ENCODE measurements at places on chromosomes 16 and 17.

DNA sequence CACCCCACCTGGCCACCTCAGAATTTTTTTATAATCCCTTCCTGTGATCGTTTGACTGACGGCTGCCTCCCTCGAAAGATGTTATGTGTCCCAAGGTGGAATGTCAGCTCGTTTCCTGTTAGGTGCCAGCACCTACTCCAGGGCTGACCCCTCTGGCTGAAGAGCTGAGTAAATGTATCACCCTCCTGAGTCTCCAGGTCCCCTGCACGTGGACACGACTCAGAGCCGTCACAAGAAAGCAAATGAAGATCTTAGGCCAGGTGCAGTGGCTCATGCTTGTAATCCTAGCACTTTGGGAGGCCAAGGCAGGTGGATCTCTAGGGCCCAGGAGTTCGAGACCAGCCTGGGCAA, 273.2 kb downstream of the C16orf95 start:
- DNase-seq: no peak

GRCh38 chr16:24553983-24554382, 14.6 kb downstream of the RBBP6 start:
- no peak for DNase-seq

- no peak for DNase-seq
These were observed 85.3 kb downstream of the HAPSTR1 start for GRCh38 chr16:9176547-9177418.

DNA sequence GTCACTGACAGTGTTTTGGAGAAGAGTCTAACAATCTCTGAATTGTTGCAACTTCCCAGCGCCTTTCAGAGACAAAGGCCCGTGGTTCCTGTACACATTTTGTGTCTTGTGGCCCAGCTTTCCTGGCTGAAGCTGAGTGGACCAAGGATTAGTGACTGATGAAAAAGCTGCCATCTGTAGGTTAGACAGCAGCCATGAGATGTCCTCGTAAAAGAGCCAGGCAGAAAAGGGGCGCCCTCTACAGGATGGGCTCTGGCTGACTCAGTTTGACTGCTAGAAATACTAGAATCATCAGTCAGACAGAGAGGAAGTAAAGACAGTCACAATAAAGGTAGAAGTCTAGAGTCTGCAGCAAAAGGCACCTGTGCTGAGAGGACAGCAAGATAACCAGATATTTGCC, 26.5 kb upstream of the NF1 start:
- DNase-seq: peak; percentile 43

DNA sequence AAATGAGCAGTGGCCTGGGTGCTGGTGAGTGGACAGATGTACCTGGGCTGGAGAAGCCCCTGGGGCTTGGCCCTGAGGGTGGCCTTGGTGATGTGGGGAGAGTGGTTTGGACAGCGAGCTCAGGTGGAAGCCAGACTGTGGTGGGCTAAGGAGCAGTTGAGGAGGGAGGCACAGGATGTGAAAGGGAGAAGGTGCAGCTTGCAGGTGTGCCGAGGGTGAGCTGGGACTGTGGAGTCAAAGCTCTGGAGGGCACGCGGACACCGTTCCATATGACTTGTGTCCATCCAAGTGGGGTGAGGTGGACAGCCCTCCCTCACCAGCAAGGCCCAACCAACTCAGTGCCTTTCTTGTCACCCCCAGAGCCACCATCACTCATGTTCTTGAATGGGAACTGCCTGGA, 170.8 kb upstream of the ZNF267 start:
- no peak for DNase-seq

DNA sequence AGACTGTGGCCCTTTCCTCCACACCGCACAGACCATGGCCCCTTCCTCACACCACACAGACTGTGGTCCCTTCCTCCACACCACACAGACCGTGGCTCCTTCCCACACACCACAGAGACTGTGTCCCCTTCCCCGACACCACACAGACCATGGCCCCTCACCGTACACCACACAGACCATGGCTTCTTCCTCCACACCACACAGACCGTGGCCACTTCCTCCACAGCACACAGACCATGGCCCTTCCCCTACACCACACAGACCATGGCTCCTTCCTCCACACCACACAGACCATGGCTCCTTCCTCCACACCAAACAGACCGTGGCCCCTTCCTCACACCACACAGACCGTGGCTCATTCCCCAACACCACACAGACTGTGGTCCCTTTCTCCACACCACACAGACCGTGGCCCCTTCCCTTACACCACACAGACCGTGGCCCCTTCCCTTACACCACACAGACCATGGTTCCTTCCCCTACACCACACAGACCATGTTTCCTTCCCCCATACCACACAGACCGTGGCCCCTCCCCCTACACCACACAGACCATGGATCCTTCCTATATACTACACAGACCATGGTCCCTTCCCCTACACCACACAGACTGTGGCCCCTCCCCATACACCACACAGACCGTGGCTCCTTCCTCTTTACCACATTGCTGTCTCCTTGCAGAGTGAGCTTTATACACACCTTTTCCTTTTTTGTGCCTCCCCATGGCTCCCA, 297.5 kb upstream of the FOXF1 start:
- no peak for DNase-seq

- peak; percentile 76 for DNase-seq
These were observed 17.2 kb downstream of the CD300LB start for GRCh38 chr17:74513987-74514631.

GRCh38 chr16:212999-213398, 16.2 kb downstream of the LUC7L start:
- no peak for DNase-seq

DNA sequence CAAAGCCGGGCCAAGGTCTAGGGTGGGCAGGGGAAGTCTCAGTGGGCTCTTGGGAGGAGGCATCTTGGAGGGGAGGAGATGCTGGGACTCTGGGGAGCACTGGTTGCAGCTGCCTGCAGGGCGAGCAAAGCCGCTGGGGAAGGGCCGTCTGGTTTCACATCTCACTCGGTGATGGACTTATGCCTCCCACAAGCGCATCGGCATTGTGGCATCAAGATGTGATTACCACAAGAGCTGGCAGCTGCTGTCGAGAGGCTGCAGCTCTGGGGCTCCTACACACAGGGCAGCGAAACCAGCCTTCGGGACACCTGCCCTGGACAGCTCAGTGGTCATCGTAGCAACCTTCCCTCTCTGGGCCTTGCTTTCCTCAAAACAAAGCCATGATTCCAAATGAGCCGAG, 3.1 kb upstream of the KCNJ12 start:
- no peak for DNase-seq

GRCh38 chr16:81429045-81429521, 15.5 kb upstream of the CMIP start:
- no peak for DNase-seq

- DNase-seq: no peak
These were observed 120.4 kb downstream of the HIC1 start for GRCh38 chr17:2175294-2175628.

GRCh38 chr17:19502517-19502916, 31.1 kb upstream of the SLC47A1 start:
- no peak for DNase-seq

DNA sequence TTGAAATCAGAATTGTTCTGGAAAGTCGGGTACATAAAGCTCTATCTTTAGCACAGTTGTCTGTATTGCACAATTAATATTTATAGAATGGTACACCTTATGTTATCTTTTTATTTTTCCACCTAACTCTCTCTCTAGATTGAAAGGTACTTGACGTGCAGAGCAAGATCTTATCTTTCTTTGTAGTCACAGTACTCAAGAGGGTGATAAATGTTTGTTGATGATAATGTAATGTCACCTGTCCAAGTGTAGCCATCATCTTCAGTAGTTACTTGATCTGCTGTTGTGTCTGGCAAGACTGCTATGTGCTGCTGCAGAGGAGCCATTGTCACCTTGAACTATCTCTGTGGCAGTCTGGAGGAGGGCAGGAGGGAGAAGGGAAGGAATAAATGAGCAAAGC, 5.3 kb downstream of the HMOX2 start:
- no peak for DNase-seq

DNA sequence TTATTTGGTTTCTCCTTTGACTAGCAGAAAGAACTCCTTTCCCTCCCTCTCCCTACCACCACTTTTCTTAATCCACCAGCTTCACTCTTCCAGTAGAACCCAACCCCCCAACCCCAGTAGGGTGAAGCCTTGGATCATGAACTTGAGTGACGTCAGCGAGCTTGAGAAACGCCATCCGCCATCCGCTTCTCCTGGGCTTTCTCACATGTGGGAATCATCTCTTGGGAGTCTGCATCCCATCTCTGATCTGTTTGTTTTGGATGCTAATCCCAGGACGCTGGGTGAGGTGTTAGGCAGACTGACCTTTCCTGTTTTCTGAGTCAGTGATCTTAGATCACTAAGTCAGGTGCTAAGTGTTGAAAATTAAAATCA, 16.0 kb upstream of the SOX9 start:
- DNase-seq: no peak

- DNase-seq: no peak
These were observed 166.8 kb upstream of the TBX2 start for GRCh38 chr17:61232871-61233270.

- DNase-seq: no peak
These were observed 229.2 kb upstream of the WSCD1 start for GRCh38 chr17:5840811-5841446.

DNA sequence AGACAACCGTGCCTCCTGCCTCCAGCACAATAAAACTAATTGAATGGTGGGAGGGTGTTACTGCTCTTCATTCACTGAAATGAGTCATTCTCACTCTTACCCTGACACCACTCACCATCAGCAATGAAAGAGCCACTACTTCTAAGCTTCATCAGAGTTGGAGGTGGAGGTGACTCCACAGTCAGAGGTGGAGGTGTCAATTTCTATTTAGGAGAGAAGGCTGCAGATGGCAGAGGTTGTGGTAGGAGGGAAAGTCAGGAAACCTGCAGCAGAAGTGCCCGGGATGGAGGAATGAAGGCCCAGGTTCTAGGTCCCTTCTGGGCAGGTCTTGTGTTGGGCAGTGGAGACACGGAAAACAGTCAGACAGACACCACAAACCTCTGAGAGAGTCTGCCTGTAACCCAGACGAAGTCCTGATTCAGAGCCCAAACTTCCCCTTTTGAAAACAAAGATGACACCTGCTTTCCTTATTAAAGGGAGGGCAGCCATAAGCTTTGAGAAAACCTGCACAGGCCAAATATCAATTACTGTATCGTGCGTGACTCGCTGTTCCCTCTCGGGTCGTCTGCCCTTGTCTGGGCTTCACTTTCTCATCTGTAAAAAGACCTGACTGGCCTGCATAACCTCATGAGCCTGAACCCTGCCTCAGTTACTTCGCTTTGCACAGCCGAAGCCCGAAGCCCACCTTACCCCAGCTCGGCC, 668 bp downstream of the ATPAF2 start:
- no peak for DNase-seq

DNA sequence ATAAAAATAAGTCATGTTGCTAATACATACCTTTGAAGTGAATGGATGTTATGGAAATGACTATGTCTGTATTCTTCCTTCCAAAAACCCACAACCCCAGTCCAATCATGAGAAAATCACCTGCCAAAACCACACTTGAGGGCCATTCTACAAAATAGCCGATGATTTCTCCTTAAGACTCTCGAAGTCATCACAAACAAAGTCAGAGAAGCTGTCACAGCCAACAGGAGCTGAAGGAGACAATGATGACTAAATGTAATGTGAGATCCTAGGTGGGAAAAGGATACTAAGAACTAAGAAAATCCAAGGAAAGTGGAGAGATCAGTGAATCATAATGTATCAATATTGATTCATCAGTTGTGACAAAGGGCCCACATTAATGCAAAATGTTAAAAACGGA, 432.9 kb upstream of the DYNLRB2 start:
- DNase-seq: no peak

GRCh38 chr16:81709016-81709900, 69.8 kb upstream of the PLCG2 start:
- DNase-seq: no peak

DNA sequence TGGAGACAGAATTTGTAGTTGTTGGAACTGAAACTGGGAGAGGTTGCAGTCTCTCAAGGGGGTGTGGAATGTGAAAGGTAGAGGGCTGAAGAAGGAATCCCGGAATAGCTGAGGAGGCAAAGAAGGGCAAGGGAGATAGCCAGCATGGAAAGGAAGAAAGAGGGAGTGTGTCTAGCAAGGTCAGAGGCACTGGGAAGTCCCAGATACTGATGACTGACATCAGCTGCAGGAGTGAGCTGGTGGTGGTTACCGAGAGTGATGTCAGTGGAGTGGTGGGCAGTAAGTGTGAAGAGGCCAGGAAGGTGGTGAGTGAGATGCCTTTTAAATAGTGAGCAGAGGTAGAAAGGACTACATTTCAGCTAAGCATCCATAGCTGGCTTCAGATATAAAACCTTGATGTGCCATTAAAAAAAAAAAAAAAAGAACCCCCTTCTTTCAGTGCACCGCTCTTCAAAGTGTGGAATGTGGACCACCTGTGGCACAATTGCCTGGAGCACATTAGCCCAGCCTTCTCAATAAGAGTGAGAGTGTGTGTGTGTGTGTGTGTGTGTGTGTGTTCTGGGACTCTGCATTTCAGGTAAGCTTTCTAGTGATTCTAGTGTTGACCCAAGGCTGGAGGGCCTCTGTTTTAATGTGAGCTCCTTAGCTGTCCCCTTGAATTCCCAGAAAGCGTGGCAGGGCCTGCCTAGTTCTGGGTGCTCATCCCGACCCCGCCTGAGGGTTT, 8.5 kb downstream of the PRMT7 start:
- DNase-seq: no peak

DNA sequence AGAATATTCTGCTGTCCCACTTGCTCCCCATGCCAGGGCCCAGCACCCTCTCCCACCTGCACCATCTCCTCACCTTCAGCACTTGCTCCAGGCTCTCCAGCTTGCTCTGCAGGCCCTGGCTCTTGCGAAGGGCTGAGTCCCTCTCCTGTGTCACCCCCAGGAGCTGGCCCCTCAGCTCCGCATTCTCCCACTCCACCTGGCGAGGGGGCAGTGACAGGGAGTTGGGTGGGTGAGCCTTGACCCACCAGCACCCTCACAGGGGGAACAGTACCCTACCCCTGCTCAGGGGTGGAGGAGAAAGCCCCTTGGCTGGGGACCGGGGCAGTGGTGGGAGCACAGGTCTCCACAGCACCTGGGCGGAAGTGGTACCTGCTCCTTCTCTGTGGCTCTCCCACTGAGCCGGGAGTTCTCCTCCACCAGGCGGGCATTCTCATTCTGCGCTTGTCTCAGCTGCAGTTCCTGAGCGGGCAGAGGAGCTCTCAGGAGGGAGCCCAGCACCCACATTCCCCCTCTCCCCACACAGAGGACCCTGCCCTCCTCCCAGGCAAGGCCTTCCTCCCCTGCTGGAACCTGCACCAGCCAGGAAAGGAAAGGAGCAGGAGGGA, 5.9 kb downstream of the TSPOAP1 start:
- DNase-seq: no peak

- DNase-seq: no peak
These were observed 29.5 kb downstream of the MPRIP start for GRCh38 chr17:17071531-17072360.

GRCh38 chr17:67098006-67098405, 53.7 kb downstream of the CACNG1 start:
- no peak for DNase-seq

- no peak for DNase-seq
These were observed 22.9 kb downstream of the CDK12 start for GRCh38 chr17:39484178-39484577.
